ENCODE measurements at places on chromosomes 1 and 21.

DNA sequence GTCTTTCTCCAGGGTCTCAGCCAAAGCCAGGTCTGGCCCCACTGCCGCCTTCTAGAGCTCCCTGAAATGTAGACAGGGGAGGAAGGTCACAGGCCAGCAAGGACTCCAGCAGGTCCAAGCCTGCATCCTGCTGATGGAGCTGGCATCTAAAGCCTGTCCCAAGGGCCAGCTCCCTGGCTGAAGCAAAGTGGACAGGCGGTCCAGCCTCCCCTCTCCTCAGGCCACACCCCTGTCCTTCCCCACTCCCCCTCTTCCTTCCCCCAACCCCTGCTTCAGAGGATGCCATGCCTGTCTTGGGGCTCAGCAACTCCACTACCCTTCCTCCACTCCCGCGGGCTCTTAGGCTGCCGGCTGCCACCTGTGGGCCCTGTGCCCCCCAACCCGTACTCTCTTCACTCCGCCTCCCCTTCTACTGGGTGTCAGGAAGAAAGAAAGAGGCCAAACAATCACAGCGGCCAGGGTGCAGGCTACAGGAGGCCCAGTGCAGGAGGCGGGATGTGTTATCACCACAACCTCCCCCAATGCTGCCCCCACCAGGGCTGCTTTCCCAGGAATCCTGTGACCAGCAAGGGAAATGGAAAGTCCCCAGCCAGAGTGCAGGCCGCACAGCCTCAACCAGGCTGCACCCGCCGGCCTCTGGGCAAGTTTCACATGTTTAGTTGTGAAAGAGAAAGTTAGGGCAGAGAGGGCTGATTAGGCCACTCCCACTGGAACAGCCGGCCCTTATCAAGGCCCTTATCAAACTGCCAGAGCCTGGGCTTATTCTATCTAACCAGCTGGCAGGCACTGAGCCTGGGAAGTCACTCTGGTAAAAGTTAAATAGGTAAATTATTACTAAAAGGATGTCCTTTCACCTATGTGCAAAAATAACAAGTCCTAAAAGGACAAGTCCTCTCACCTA is 34.1 kb downstream of the ACOT7 start:
- peak; percentile 77 for DNase-seq

- no peak for DNase-seq
Observed at GRCh38 chr1:36942148-36942547, 92.2 kb downstream of the GRIK3 start.

GRCh38 chr21:16069178-16070112 is 339.7 kb downstream of the USP25 start:
- no peak for DNase-seq

GRCh38 chr1:22527122-22527521 is 36.2 kb upstream of the EPHA8 start:
- DNase-seq: no peak

GRCh38 chr1:41381692-41382479 is 20.7 kb downstream of the FOXO6 start:
- DNase-seq: peak; percentile 37

DNA sequence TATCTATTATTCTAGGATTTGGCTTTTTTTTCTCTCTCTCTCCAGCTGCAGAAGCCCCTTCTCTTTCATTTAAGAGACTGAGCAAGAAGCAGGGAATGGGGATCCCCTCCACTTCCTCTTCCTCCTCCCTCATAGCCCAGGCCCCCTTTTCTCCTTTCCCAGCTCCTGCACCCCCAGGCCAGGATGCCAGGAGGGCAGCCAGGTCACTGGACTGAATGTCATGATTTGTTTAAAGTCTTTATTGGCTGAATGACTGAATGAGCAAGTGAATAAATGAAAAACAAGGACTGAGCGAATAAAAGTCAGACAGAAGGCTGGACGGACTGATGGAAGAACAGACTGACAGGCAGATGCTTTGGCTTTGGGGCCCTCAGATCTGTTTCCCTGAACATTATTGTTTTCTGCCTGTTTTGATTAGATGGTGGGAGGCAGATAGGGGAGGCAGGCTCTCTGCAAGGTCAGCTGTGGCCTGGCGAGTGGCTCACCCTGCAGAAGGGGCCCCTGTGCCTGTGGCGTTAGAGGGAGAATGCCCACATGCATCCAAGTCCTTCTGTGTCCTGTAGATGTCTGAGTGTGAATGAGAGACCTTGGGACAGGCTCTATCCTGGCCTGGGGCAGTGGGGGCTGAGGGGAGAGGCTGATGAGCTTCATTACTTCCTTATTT is 20.3 kb upstream of the ADGRB2 start:
- DNase-seq: no peak

GRCh38 chr21:24852610-24853195 is 754.6 kb downstream of the MRPL39 start:
- no peak for DNase-seq

GRCh38 chr1:42142894-42143675 is 10.1 kb upstream of the GUCA2B start:
- no peak for DNase-seq

DNA sequence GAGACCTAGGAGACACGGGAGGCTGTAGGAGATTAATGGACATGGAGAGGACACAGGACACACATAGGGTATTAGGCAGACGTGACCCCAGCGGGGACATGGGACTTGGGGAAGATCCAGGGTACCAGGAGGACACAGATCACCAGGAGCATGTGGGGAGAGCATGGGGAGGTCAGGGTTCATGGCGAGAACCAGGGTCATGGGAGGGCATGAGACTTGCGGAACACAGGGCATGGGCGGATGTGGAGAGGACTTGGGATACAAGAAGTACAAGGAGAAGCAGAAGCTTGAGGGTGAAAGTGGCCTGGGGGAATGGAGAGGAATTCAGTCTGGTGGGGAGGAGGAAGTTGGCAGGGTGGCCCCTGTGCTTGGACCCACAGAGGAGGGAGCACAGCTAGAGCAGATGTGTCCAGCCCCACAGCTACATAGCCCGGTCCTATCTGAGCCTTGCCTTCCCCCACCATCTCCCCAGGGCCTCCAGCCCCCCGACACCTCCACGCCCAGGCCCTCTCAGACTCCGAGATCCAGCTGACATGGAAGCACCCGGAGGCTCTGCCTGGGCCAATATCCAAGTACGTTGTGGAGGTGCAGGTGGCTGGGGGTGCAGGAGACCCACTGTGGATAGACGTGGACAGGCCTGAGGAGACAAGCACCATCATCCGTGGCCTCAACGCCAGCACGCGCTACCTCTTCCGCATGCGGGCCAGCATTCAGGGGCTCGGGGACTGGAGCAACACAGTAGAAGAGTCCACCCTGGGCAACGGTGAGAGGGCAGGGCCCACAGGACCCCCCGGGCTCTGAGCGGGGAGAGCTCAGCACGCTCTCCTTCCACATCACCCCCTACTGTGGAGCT is 12.1 kb downstream of the TIE1 start:
- DNase-seq: no peak

DNA sequence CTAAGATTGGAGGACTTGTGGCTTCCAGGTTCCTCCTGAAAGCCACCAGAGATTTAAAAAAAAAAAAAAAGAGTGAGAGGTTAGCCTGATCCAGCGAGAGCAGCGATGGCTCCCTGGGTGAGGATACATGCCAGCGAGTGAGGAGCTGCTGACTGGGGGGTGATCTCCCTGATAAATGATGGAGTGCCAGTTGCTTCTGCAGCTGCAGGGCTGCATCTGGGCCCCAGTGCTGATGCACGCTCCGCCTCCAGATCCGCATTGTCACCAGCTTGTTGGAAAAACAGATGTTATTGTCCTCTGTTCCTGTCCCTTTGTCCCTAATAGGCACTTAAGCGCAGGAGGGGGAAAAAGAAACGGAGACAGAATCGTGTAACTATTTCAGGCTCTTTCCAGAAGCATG is 28.6 kb downstream of the UBIAD1 start:
- no peak for DNase-seq

- no peak for DNase-seq
Observed at GRCh38 chr1:36297062-36297461, 9.1 kb upstream of the SH3D21 start.

DNA sequence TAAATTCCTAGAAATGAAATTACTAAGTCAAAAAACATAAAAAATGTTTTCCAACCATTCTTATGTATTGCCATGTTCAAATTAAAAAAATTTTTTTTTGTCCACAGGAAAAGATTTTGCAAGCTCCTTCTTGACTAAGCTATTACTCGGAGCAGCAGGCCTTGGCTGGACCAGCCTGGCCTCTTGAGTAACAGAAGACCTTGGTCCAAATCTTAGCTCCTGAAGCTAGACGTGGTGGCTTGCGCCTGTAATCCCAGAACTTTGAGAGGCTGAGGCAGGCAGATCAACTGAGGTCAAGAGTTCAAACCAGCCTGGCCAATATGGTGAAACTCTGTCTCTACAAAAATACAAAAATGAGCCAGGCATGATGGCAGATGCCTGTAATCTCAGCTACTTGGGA is 77.6 kb downstream of the CLSTN1 start:
- DNase-seq: no peak

- DNase-seq: no peak
Observed at GRCh38 chr1:17412093-17412870, 27.2 kb downstream of the RCC2 start.

GRCh38 chr1:150688763-150689162 is 8.2 kb downstream of the GOLPH3L start:
- DNase-seq: no peak

- DNase-seq: peak; percentile 25
Observed at GRCh38 chr1:66503841-66504470, 30.0 kb upstream of the SGIP1 start.

DNA sequence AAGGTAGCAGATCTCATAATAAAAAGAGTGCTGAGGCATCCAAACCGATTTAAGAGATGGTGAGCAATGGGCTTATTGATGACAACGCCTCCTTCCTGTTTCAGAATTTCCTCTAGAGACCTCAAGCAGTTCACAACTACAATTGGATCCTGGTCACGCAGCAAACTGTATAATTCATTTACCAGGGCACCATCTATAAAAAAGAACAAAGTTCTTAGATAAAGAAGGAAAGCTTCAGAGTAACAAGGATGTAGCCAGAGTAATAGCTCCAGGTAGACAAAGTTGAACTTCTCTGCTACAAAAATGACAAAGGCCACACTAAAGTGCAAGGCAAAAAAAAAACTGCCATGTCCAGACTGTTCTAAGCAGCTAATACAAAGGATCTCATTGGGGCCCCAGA is 3.4 kb downstream of the AP4B1 start:
- no peak for DNase-seq

GRCh38 chr1:4969556-4970129 is 315.2 kb downstream of the AJAP1 start:
- no peak for DNase-seq

GRCh38 chr1:59248758-59249157 is 48.1 kb upstream of the FGGY start:
- DNase-seq: no peak

GRCh38 chr1:12764016-12764415 is 9.5 kb upstream of the PRAMEF12 start:
- DNase-seq: no peak

GRCh38 chr1:43442756-43443155 is 11.0 kb downstream of the HYI start:
- DNase-seq: no peak

DNA sequence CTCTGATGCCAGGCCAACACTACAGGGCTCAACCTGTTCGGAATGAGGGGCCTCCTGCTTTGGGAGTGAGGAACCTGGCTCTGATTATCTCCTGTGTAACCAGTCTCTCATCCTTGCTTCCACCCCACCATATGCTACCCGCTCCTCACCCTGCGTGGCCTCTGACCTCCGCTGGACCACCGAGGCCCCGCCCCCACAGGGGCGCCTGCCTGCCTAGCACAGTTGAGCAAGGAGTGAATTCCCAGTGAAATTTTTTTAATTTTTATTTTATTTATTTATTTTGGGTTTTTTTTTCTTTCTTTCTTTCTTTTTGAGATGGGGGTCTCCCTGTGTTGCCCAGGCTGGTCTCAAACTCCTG is 1.9 kb upstream of the GNB1 start:
- no peak for DNase-seq

DNA sequence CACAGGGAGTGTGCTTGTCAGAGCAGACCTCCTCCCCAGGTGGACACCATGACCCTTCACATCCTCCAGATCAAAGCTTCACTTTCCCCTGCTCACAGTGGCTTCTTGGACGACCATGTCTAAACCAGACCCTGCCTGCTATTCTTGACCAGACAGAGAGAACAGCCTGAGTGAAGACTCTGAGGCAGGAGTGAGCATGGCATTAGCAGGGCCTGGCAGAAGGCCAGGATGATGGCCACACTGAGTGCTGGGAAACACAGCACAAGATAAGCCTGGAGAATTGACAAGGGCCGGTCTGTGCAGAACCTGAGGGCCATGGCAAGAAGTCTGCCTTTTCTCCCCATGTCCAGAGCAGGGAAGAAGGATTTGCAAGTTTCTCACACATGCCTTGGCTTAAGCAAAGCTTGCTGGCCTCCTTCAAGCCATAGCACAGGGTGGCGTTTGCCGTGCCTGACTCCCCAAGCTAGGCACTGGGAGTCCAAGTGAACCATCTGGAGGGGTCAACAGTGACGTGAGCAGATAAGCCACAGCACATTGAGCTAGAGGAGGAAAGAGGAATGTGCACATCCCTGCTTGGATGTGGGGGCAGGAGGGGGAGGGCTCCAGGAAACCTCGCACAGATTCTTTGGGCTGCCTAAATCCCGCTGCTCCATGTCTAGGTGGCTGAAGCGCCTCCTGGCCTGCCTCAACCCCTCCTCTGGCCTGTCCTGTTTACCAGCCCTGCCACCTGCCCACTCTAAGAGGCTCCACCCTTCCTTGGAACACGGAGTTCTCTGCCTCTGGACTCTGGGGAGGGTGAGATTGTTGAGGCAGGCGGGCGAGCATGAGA is 87.1 kb downstream of the CD58 start:
- DNase-seq: no peak

DNA sequence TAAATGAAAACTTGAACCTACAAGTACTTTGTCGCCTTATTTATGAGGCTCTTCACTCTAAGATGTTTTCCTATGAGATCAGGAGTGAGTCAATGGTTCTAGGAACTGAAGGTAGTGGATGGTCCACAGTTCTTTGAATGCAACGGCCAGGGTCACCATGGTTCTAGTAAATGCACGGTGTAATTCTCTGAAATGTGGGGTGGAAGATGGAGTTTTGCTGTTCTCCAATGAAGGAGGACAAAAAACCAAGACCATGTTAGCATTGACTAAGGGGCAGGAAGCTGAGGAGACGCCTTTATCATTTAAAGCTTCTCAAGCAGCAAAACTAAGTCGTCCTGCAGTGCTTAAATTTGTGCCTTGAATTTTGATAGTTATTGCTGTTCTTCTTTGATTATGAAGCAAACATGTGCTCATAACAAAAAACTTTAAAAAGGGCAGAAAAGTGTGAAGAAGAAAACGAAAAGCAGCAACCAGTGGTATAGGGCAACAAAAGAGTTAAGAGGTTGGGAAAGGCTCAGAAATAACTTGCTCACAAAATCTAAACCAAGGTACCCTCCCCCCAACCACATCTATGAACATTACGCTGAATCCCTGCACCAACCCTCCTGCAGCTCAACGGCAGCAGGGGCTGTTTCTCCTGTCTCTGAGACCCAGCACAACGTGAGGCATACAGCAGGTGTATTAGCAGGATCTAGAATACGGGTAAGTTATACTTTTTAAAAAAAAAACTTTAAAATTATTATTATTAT is 85.0 kb downstream of the MRPL37 start:
- DNase-seq: peak; percentile 26

Data from CD4-positive, alpha-beta T cell treated with Interleukin-17A for 1 hour (primary cell).